CD8-positive, alpha-beta memory T cell (primary cell): ENCODE measurements at places on chromosomes 7 and 10. TPM values are rescaled to one million over a fixed set of nuclear protein-coding genes. Genes with fewer than 3 reads are reported as not detected.

Gene MRPS17
- 35.5 TPM for total RNA-seq

Gene TEX47
- total RNA-seq, result not detected

Gene SLC39A12
- total RNA-seq, result not detected

Gene TET1
- 0.63 TPM for total RNA-seq

Gene ZSCAN21
- total RNA-seq, result 11.3 TPM

Gene COL26A1
- total RNA-seq, result not detected

Gene NUB1
- total RNA-seq, result 46.1 TPM

Gene GIMAP4
- total RNA-seq, result 59.3 TPM

Gene CD36
- 4.6 TPM for total RNA-seq

Gene MTURN
- total RNA-seq, result 4.9 TPM

Gene PNLIPRP2
- not detected for total RNA-seq

Gene SAMD9
- 9.4 TPM for total RNA-seq

Gene SEMA4G
- total RNA-seq, result 0.49 TPM

Gene RGS10
- 130 TPM for total RNA-seq

Gene STEAP1
- total RNA-seq, result not detected

Gene SPDYE2
- total RNA-seq, result not detected

Gene TAS2R38
- total RNA-seq, result not detected

Gene ITIH2
- total RNA-seq, result not detected

Gene PDE6C
- total RNA-seq, result not detected

Gene SLC18A2
- 0.07 TPM for total RNA-seq

Gene TMEM140
- 6.6 TPM for total RNA-seq

Gene SPDYE16
- total RNA-seq, result 0.42 TPM

Gene NEBL
- total RNA-seq, result 0.11 TPM

Gene PODXL
- 1.2 TPM for total RNA-seq

Gene CDC14C
- not detected for total RNA-seq

Gene ANKRD7
- total RNA-seq, result 0.64 TPM

Gene LRRD1
- not detected for total RNA-seq

Gene APBB1IP
- total RNA-seq, result 48.9 TPM

Gene GPR85
- not detected for total RNA-seq

Gene MCM10
- total RNA-seq, result 71.3 TPM

Gene CALCR
- not detected for total RNA-seq

Gene ODAD2
- 0.20 TPM for total RNA-seq

Gene NPSR1
- total RNA-seq, result not detected

Gene DKK1
- not detected for total RNA-seq

Gene PAXIP1
- total RNA-seq, result 25.8 TPM

Gene MINDY4
- total RNA-seq, result 2.6 TPM
